ENCODE measurements at places on chromosomes 4 and X.
A peak's percentile ranks its signal among the peaks of the same experiment; 100 is the strongest.

- no peak for DNase-seq
Measured at GRCh38 chrX:77622233-77622632, 163.8 kb downstream of the ATRX start.

DNA sequence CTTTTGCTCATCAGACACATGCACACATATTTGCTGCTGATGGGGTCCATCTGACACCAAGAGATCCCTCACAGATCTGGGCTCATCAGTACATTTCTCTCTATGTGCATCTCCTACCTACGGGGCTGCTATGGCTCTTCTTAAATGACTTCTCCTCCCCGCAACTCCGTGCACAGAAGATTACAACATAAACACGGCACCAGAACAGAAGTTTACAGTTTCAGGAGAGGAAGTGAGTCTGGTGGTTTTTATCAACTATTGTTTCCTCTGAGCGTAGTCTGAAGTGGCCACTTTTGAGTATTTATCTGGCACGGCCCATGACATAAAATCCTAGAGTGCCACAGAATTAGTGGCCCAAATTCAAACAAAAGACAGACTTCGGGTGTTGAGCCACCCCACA is 263.8 kb downstream of the PRDM5 start:
- DNase-seq: no peak

DNA sequence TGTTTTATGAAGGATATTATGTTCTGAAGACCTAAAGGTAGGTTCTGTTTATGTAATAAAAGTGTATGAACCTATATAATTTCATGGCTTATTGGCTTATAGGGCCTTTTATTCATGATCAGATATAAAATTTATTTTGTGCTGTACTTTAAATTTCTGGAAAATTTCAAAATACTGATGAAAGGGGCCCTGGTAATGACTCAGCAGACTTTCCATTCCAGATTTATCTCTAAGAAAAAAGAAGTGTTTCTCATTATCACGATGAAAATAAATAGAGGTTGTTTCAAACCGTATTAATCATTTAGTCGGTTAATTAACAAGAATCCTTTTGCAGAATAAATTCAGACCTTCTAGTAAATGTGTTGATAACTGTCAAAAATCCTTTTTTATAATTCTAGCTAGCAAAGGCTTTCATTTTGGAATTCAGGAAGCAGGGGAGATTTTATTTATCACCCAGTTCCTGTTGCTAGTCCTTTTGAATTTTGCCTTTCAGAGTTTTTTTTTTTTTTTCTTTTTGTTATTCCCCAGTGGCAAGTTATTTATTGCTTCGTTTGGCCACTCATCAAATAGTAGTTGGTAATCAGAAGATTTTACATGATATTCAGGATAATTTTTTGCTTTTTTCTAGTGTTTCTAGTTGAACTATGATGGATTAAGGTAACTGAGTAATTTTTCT is 5.4 kb upstream of the TAPT1 start:
- DNase-seq: no peak

GRCh38 chrX:43469391-43470054 is 186.6 kb upstream of the MAOA start:
- DNase-seq: no peak

DNA sequence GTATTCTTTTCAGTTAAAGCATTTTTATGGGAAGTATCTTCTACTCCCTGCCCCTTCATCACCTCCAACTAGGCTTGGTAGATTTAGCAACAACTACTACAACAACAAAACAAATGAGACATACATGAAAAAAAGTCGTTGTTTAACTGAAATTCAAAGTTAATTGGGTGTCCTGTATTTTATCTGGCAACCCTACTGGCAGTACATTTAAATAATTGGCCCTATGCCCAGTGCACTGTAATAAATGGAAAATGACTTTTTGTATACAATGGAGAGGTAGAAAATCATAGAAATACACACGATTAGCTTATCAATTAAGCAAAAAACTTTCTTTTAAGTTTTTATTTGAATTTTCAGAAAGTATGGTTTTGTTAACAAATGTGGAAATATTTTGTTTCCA is 21.4 kb upstream of the CLGN start:
- no peak for DNase-seq

DNA sequence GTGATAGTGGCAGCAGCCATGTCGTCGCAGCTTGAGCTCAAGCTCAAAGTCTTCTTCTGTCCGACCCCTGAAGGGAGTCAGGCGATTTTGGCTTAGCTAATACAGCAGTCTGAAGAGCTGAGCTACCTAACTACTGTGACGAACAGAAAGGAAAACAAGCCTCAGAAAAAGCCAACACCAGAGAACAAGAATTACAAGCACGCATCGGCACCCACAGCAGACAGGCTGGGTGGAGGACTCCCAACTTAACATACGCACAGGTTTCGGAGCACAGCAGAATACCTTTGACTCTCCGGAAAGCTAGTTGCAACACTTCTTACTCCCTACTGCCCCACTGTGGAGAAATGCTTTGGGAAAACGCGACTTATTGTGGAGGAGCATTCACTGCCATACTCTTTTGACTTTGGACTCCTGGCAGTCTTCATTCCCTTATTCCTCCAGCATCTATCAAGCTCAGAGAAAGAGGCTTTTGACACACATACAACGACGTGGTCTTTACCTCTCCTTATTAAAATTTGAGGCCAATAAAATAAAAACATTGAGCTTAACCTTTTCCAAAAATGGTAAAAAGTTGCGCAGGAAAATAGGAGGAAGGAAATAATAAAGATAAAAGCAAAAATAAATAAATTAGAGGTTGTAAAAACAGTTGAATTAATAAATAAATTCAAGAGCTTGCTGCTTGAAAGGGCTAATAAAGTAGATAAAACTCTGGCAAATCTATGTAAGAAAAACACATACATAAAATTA is 41.3 kb upstream of the GPC3 start:
- DNase-seq: peak; percentile 70

DNA sequence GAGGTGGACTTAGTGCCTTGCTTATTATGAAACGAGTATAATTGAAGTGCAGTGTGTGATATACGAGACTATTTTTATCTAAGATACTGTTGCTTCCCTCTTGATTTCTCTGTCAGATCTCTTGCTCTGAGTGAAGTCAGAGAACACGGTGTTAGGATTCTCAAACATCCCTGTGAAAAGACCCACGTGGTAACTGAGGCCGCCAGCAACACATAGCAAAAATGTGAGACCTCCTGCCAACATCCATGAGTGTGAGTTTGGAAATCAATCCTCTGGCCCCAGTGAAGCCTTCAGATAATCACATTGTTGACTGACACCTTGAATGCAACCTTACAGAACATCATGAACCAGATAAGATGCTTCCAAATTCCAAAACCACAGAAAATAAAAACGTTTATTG is 954.4 kb downstream of the FAT4 start:
- no peak for DNase-seq

- DNase-seq: no peak
Measured at GRCh38 chr4:142281999-142282398, 564.1 kb downstream of the INPP4B start.

DNA sequence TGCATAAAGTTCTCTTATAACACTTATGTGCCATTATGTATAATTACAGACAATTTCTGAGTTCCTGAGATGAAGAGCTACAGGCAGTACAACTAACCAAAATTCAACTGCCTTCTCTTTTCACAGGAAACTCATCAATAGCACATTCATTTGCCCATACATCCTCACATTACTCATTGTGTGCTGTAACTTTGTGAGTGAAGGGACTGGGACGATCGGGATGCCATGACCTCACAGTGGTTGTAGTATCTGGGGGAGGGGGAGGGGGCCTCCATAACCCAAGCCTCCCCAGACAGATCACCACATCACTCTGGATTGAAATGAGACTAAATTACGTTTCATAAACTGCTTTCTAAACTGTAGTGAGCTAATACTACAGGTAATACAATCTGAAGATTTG is 60.7 kb downstream of the ABCG2 start:
- no peak for DNase-seq

DNA sequence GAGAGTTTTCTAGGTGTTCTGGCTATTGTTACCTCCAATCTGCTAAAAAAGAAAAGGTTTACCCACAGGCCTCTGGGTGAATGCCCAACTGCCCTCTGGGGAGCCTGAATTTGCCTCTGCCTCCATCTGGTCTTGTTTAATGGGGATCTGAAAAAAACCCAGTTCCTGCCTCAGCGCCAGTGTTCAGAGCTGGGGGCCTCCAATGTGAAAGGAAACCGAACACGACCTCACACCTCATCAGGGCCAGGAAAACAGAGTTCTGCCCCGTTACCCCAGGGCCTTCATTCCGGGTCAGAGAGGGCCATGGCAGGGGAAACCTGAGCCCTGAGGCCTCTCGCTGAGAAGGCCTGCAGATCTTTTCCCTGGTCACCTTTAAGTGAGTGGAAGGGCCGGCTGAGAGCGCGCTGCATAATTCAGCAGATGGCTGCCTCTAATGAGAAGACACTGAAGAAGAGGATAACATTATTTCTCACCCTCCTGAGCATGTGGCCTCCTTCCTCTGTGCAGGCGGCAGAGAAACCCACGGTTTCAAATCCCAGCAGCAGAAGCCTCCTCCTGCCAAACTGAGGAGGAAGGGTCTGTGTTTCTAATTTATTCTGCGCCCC is 6.8 kb downstream of the SEPTIN6 start:
- DNase-seq: peak; percentile 55

DNA sequence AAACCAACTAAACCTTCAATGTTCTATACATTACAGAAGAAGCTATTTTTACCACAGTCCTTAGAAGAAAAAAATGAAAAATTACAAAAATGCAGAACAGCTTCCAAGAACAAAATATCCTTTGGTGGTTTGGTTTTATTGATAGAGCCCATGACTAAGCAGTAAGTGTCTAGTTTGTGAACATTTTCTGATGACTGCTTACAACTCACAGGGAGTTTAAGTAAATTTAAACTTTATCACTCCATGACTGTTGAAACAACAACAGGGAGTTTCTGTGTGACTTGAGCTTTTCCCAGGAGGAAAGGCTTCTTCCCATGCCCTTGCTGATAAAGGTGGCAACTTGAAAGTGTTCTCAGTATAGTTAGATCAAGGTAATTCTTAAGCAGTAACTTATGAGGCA is 2.9 kb downstream of the PF4 start:
- no peak for DNase-seq

- DNase-seq: no peak
Measured at GRCh38 chr4:123216543-123216942, 180.1 kb upstream of the SPRY1 start.

- DNase-seq: no peak
Measured at GRCh38 chr4:109169170-109169569, 133.3 kb downstream of the COL25A1 start.

DNA sequence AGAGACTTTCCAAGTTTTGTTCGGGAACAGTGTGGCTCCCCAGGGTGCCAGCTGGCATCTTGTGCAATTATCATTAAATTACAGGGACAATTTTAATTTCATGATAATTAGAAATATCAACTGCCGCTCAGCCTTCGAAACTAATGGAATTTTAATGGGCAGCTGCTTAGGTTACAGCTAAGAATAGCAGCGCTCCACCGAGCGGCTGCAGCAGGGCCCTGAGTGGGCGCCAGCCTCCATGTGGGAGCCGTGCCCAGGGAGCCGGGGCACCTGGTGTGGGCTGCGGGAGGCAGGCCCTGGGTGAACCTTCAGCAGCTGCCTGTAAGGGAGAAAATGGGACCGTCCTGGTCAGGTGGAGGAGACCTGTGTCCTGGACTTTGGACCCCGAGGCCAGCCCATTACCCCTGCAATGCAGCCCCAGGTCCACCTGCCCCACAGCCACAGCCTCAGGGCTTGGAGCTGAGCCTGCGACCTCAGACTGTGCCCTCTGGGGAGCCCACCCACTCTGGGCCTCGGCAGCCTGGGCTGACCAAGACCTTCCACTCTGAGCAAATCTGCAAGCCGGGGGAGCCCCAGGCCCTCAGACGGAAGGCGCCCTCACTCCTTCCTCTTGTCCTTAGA is 21.1 kb downstream of the MSANTD1 start:
- no peak for DNase-seq

- no peak for DNase-seq
Measured at GRCh38 chr4:3314706-3315260, 22.0 kb downstream of the RGS12 start.

GRCh38 chrX:87578978-87579377 is 61.4 kb downstream of the KLHL4 start:
- no peak for DNase-seq

DNA sequence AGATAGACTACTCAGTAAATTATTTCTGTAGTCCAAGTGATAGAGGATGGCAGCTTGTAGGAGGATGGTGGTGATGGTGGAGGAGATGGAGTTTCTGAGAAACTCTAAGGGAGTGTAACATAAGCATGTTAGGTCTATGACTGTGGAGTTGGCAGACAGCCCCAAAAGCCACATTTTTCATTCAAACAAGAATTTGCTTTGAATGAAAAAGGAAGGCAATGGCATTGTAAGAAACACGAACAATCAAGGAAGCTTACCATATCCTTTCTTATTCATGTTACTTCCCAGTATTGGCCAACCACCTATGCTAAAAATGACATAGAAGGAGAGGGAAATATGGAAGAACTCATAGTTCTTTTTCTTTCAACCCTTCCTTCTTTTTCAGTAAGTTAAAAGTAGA is 18.7 kb upstream of the SEC24B start:
- no peak for DNase-seq

DNA sequence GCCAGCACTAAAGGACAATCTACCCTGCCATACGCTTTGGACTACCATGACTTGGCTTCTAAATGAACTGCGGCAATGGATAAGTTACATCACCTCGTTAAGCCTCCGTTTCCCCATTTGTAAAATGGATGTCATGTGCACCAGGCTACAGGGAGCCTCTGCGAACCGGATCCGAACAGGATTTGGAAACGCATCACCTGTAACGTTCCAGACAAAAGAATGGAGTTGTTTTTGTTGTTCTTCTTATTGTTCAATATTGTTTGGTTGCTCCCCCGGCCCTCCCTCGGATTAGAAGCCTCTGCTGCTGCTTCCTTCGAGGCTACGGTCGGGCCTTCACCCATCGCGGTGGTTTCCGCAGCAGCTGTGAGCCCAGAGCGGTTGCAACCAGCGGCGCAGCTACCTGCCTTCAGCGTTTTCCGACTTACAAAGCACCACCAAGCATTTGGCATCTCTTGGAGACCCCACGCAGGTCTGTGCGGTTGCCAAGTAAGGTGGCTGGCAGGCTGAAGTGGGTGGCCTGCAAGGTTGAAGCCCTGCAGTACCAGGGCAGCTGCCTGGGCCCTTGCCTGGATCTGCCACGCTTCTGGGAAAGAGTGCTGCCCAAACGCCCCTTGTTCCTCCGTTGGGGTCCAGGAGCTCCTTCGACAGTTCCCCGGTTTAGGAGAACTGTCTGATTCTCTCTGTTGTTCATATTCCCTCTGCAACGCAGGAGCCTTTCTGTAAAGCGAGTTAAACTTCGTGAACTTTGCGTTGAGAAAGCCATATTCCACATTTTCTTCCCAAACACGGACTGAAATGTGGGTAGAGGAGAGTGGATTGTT is 7.1 kb downstream of the NKX3-2 start:
- no peak for DNase-seq

DNA sequence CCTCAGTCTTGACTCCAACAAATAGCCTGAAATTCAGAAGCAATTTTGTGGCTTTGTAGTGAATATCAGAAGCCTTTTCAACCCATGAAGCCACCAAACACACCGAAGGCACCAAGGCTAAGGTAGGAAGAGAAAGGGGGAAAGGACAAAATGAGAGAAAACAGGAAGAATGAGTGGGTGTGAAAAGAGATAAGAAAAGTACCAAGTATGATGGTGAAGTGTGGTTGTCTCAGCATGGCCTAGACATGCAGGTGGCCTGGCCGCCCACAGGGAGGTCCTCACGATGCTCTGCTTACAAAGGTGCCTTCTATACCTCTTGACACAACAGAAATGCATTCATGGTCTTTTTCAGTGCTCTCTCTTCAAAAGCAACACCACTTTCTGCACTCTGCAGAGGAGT is 34.9 kb downstream of the ACSL1 start:
- no peak for DNase-seq

All from nephron progenitor cell (in vitro differentiated cells).